ENCODE measurements at places on chromosomes 16 and 17.

DNA sequence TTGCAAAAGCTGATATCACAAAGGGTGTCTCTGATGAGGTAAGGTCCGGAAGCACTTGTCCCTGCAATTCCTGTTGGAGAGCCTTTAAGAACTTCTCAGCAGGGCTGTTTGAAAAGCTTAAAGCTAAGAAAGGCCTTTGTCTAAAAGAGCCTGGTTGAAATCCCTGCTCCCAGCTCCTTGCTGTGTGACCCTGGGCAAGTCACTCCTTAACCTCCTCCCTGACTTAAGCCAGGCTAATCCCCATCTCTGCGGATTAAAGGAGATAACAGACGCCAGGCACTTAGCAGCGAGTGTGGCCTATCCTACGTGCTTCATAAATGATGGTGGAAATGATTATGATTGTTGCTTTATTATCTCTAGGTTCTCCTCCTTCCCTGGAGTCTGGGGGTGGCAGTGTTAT is 368.0 kb upstream of the RBFOX1 start:
- H3K4me3 ChIP-seq = no peak overlapping the region
- H3K27ac ChIP-seq = no peak overlapping the region
- DNase-seq = no peak
- no peaks in the 10 kb centered on the region for H3K36me3 ChIP-seq

- H3K36me3 ChIP-seq = no peaks in the 10 kb centered on the region
- H3K27me3 ChIP-seq = no peaks in the 10 kb centered on the region
- H3K4me1 ChIP-seq = peaks cover 63% of the 10 kb centered on the region
- H3K4me3 ChIP-seq = no peak overlapping the region
These were observed 116.0 kb downstream of the SNX29 start for GRCh38 chr16:12092544-12092921.

- H3K4me1 ChIP-seq = peaks cover 16% of the 10 kb centered on the region
- H3K27ac ChIP-seq = peak overlapping the region; percentile 82
These were observed 17.6 kb downstream of the RPH3AL start for GRCh38 chr17:334974-335481.

GRCh38 chr17:73250851-73251640 is 10.6 kb downstream of the CPSF4L start:
- H3K4me3 ChIP-seq = no peak overlapping the region
- H3K36me3 ChIP-seq = peaks cover 33% of the 10 kb centered on the region
- H3K27ac ChIP-seq = no peak overlapping the region
- no peaks in the 10 kb centered on the region for H3K27me3 ChIP-seq

DNA sequence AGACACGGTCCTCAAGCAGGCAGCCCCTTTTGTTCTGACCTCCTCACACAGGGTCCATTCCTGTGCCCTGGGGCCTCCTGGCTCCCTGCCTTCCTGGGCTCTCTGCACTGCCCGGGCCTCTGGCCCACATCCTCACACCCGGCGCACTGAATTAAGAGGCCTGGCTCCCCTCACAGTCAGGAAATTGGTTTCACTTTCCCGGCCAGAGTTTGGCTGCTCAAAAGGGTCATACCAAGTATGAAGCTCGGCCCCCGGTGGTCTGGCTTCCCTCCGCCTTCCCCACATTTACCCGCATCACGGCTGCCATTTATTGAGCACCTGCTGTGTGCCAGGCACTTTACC is 220.0 kb downstream of the NTN1 start:
- peak overlapping the region; percentile 97 for H3K27ac ChIP-seq
- H3K4me3 ChIP-seq = no peak overlapping the region
- H3K4me1 ChIP-seq = peaks cover 92% of the 10 kb centered on the region
- no peaks in the 10 kb centered on the region for H3K36me3 ChIP-seq
- no peaks in the 10 kb centered on the region for H3K27me3 ChIP-seq
- no peak for DNase-seq
